ENCODE measurements at places on chromosomes 5 and 9.

GRCh38 chr9:21522348-21522747, 40.2 kb upstream of the IFNE start:
- no peak for DNase-seq

DNA sequence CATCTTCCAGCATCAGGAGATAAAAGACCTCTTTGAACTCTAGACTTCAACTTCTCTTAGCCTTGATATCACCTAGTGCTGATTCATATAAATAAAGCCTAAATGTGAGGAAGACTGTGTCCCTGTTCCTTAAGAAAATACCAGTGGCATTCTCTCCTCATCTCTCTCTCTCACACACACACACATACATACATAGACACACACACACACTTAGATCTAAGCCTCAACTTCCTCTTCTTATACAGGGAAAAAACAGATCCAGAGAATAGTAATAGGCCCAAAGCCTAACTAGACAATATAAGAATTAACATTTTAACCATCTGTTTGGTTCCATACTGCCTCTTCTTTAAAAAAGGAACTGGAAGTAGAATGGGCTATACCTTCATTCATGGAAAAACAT, 195.3 kb upstream of the NR4A3 start:
- DNase-seq = no peak

DNA sequence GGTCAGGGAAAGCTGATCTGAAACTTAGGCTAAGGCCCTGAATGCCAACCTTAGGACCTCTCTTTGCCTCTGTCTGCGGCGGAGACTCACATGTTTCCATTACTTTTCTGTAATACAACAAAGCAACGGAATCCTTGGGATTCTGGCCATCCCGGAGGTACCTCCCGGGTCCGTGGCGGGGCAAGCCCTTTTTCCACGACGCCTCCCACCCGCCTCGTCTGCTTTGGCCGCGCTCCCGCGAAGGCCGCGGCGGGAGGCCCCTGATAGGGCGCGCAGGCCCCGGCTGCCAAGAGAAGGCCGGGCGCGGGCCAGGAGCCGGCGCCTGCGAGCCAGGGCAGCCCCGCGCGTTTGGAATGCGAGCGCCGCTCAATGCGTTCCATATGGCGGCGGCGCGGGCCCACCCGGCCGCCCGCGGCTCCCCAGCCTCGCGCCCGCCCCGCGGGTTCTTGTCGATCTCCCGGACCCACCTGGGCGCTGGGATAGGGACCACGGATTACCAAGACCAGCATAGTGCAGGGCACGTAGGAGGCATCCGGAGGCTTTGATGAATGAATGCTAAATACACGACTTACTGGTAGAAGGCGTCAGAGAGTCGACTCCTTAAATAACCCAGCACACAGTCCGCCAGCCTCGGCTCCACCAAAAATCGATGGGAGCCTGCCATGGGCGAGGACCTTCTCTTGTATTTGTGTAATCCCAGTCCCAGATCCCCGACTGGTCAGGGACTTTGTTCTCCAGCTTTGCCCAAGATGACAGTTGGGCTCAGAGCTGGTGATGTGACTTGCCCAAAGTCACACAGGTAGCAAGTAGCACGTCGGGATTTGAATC, 17.5 kb upstream of the PHF19 start:
- DNase-seq = peak; percentile 46

DNA sequence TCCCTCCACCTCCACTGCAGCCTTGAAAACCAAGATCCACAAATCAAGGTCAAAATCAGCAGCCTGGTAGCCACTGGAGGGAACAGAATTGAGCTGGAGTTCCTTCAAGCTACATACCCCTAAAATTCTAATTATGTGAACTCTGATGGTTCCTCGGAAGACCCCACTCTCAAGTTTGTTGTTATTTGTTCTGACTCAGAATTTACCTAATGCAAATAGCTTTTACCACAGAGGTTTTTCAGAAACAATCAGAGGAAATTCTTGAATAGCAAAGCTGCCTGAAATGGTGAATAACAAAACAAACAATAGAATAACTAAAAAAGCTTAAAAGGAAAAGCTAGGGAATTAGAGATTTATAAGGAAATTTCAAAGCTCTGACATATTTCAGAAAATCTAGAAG, 220.0 kb downstream of the CDH18 start:
- DNase-seq = peak; percentile 15

- DNase-seq = no peak
These were observed 19.0 kb upstream of the FER start for GRCh38 chr5:108728566-108729241.

DNA sequence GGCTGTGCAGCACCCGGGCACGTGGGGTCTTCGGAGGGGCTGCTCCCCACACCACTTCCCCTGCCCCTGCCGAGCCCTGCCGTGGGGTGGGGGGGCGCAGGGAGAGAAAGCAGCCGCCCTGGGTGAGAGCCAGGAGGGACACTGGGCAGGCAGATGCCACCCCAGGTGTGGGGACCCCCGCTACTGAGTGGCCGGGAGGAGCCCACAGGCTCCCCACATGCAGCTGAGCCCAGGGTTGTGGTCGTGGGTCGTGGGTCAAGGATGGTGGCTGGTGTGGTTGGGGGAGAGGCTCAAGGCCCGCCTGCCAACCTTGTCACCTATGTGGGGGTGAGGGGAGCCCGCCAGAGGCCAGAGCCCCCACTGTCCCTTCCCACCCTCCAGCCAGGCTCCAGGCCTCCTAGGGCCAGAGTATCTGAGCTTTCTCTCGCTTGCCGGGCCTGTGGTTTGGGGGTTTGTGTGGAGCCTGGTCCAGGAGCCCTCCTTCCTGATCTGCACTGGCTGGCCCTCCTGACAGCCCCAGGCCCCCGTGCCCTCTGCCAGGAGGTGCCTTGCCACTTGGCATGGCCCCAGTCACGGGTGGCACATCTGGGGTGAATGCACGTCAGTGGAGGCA, 35.5 kb downstream of the EXOC3 start:
- DNase-seq = no peak

GRCh38 chr5:172131690-172132089, 56.3 kb downstream of the STK10 start:
- DNase-seq = no peak

Measured in fibroblast of skin of back (primary cell).